Aorta (tissue), 5 donors: ENCODE measurements at places on chromosomes 7 and 10. TPM values are rescaled to one million over a fixed set of nuclear protein-coding genes. Genes with fewer than 3 reads are reported as not detected.

GRCh38 chr7:112420236-112420861 is 29.9 kb upstream of the IFRD1 start:
- H3K27me3 ChIP-seq: no peaks in the 10 kb centered on the region
- peaks cover 4% of the 10 kb centered on the region for H3K4me1 ChIP-seq
- DNase-seq: no peak
- H3K4me3 ChIP-seq: no peak overlapping the region
- no peak overlapping the region for H3K27ac ChIP-seq

GRCh38 chr7:152162287-152162686 is 136.8 kb downstream of the GALNT11 start:
- H3K36me3 ChIP-seq: peaks cover 15% of the 10 kb centered on the region
- no peaks in the 10 kb centered on the region for H3K27me3 ChIP-seq
- no peaks in the 10 kb centered on the region for H3K4me1 ChIP-seq
- DNase-seq: no peak
- no peak overlapping the region for H3K4me3 ChIP-seq
- H3K27ac ChIP-seq: no peak overlapping the region

GRCh38 chr7:137469191-137469811 is 125.8 kb upstream of the PTN start:
- H3K36me3 ChIP-seq: no peaks in the 10 kb centered on the region
- no peaks in the 10 kb centered on the region for H3K4me1 ChIP-seq
- H3K27ac ChIP-seq: no peak overlapping the region
- no peak overlapping the region for H3K4me3 ChIP-seq

DNA sequence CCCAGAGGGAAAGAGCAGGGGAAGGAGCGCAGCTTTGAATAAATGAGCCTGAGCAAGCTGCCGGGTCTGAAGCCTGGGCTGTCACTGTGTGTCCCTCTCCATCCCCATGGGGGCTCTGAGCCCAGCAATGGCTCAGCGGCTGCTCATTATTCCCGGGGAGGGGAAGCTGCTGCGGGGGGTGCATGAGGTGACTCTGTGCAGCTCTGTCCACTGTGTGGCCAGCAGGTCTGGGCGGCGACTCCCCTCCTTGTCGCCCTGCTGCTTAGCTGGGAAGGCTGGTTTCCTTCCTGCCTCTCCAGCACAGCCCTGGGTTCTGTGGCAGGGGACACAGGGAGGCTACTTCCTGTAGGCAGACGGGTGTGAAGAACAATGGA is 234.2 kb downstream of the PRPF18 start:
- H3K4me1 ChIP-seq: no peaks in the 10 kb centered on the region
- H3K4me3 ChIP-seq: no peak overlapping the region
- H3K27me3 ChIP-seq: no peaks in the 10 kb centered on the region

DNA sequence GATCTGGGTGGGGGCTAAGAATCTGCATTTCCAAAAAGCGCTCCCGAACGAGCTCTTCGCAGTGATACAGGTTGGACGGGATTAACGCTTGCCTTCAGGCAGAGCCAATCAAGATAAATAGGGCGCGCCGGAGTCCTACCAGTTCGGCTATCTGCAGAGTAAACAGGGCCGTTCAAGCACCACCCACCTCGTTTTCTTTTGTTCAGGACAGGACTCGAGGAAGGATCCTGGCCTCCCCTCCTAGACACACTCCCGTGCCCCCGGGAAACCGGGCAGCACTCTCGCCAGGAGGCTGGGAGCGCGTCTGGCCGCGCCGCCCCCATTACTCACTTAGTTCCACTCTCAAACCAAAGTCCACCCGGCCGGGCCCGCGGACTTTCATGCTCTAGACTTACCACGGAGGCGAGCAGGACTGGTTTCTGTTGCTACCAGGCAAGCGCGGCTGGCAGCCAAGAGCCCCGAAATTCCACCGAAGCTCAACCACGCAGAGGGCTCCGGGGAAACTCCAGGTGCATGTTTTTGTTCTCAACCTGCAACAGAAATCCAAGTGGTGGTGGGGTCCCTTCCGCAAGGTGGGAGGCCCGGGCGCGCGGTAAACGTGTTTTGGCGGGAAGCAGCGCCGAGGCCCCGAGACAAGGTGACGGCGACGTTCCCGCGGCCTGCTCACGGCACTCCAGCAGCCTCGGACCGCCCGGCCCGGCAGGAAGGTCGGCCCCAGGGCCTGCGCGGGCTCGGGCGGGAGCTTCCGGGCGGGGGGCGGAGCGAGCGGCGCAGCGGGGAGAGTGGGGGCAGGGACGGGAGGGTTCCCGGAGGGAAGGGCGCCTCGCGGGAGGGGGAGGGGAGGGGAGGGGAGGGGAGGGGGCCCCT is 12.7 kb downstream of the HNRNPF start:
- peaks cover 11% of the 10 kb centered on the region for H3K36me3 ChIP-seq
- peak overlapping the region; percentile 97 for H3K27ac ChIP-seq
- no peaks in the 10 kb centered on the region for H3K4me1 ChIP-seq

- no peak for DNase-seq
- H3K27me3 ChIP-seq: no peaks in the 10 kb centered on the region
- no peak overlapping the region for H3K4me3 ChIP-seq
- peaks cover 3% of the 10 kb centered on the region for H3K4me1 ChIP-seq
These were observed 20.8 kb upstream of the DDIT4 start for GRCh38 chr10:72252972-72253371.

DNA sequence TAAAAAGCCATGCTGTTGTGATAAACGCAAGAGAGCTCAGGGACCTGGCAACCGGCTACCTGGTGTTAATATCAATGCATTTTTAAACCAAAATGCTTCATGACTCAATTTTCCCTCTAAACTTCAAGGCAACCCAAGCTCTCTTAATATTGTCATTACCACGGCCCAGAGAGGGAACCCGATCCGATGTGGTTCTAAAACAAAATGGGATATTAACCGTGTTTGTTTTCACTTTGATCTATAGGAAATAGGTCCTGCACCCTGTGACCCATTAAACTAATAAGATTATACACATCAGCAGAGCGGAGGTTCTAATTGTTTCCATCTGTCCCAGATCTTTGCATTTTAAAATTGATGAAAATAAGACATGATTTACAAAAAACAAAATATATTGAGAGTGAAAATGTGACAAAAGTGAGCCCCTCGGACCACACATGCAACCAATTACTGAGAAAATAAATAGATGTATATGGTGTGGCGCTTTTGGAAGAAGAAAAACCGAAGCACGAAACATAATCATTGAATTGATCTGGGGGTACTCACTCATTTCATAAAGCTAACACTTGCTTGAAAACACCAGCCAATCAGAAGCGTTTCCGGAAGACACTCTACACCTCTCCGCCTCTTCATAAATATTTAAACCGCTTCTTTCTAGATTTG is 290.3 kb upstream of the NFE2L3 start:
- H3K27me3 ChIP-seq: no peaks in the 10 kb centered on the region
- no peaks in the 10 kb centered on the region for H3K36me3 ChIP-seq
- no peak overlapping the region for H3K27ac ChIP-seq
- no peak for DNase-seq
- no peaks in the 10 kb centered on the region for H3K4me1 ChIP-seq

DNA sequence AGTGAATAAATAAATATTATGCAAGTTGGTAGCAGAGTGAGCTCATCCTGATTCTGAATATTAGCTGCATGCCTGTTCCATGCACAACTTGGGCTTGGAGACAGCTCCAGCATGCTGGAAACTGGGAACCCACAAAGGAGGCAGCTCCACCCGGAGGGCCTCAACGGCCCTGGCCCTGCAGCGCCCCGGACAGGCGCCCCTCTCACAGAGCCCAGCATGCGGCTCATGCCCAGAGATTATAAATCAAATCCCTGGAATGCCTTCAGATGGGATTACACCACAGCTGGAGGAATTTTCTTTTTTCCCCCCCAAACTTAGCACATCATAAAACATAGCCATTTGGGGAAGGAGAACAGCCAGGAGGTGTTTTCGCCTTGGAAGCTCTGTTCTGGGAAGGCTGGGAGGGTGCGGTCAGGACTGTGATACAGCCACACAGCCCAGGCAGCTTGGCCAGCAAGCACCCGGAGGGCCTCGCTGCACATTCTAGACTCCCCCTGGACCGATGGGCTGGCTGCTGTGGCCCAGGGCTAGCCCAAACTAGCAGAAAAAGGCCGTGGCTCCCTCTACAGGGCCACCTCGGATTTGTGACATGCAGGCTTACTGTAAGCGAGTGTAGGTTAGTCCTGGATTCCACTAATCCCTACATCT is 102.4 kb downstream of the PTPN20 start:
- H3K4me1 ChIP-seq: no peaks in the 10 kb centered on the region
- DNase-seq: peak; percentile 70
- H3K27me3 ChIP-seq: no peaks in the 10 kb centered on the region
- H3K4me3 ChIP-seq: no peak overlapping the region

DNA sequence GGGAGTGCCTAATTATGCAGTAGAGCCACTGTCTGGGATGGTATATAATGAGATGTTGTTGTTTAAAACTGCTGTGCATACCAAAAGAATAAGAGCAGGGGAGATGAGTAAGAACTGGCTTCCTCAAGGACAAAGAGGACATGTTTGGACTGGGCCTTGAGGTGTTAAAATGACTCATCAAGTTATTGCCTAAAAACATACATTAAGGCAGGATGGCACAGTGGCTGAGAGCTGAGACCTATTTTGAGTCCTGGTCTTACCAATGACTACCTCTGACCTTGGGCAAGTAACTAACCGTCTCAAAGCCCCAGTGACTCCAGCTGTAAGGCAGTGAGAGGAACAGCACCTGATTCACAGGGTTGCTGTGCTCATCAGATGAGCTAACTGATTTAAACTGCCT is 71.1 kb downstream of the CFAP58 start:
- no peak for DNase-seq
- no peaks in the 10 kb centered on the region for H3K4me1 ChIP-seq
- no peak overlapping the region for H3K4me3 ChIP-seq
- H3K27ac ChIP-seq: no peak overlapping the region
- H3K27me3 ChIP-seq: no peaks in the 10 kb centered on the region

- no peaks in the 10 kb centered on the region for H3K27me3 ChIP-seq
- peak overlapping the region; percentile 97 for H3K4me3 ChIP-seq
- no peak overlapping the region for H3K27ac ChIP-seq
- H3K4me1 ChIP-seq: no peaks in the 10 kb centered on the region
These were observed 1.1 kb downstream of the AUTS2 start for GRCh38 chr7:69599286-69599954.

GRCh38 chr10:24415455-24416125 is 206.7 kb downstream of the KIAA1217 start:
- H3K36me3 ChIP-seq: no peaks in the 10 kb centered on the region
- no peaks in the 10 kb centered on the region for H3K4me1 ChIP-seq
- H3K27ac ChIP-seq: no peak overlapping the region
- H3K4me3 ChIP-seq: no peak overlapping the region
- peak; percentile 70 for DNase-seq

DNA sequence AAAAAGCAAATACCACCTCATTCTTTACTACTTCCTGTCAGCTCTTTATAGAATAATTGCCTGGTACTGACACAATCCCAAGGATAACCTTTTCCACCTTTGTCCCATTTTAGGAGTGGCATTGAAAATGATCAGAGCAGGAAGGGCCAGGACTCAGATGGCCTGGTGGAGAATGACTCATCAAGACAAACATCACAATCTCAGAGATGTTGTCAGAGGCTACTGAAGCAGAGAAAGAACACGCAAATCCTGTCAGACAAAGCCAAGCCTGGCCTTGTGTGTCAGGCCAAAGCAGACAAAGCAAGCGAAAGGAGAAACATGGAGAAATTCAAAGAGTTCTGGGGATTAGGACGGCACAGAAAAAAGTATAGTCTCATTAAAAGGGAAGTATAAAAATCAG is 40.9 kb downstream of the NSUN6 start:
- H3K4me1 ChIP-seq: no peaks in the 10 kb centered on the region
- no peak overlapping the region for H3K4me3 ChIP-seq
- DNase-seq: no peak
- no peaks in the 10 kb centered on the region for H3K27me3 ChIP-seq

DNA sequence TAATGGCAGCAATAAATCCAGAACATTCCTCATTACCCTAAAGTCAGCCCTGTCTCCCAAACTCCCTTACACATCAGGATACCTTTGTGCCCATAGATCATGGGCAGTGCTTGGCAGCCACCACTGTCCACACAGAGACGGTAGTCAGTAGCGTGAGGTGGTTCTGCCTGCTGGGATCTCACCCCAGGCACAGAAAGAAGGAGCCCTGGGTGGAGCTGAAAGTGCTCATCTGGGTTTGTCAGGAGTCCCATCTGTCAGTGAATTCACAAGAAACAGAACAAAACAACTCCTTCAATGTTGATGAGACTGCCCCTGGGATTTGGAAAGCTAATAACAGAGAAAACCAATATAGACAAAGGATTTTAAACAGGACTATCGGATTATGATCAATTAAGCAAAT is 90.2 kb upstream of the PRSS58 start:
- no peaks in the 10 kb centered on the region for H3K27me3 ChIP-seq
- H3K4me3 ChIP-seq: no peak overlapping the region
- no peaks in the 10 kb centered on the region for H3K4me1 ChIP-seq
- DNase-seq: no peak
- H3K36me3 ChIP-seq: no peaks in the 10 kb centered on the region

- no peak overlapping the region for H3K27ac ChIP-seq
- no peaks in the 10 kb centered on the region for H3K27me3 ChIP-seq
- no peak for DNase-seq
- H3K4me3 ChIP-seq: no peak overlapping the region
These were observed 23.4 kb upstream of the SMIM30 start for GRCh38 chr7:113141803-113142202.

JAKMIP3 gene
- not detected for polyA plus RNA-seq

SYT15 gene
- 0.13 TPM for polyA plus RNA-seq

VPS37D gene
- polyA plus RNA-seq: 2.3 TPM

COG5 gene
- 10.8 TPM for polyA plus RNA-seq

CCDC172 gene
- polyA plus RNA-seq: not detected

CAMK2B gene
- polyA plus RNA-seq: not detected

BICC1 gene
- 3.8 TPM for polyA plus RNA-seq

ODAD2 gene
- 0.64 TPM for polyA plus RNA-seq

OR2A42 gene
- polyA plus RNA-seq: 0.50 TPM

IFIT3 gene
- polyA plus RNA-seq: 15.7 TPM
